EH (cell line): ENCODE measurements at places on chromosomes 6 and 20.

- DNase-seq: peak; percentile 10
Observed at GRCh38 chr6:78693835-78694234, 173.5 kb upstream of the IRAK1BP1 start.

GRCh38 chr6:42450477-42451332, 1.0 kb downstream of the TRERF1 start:
- peak; percentile 54 for DNase-seq

GRCh38 chr20:61192337-61192950, 59.6 kb upstream of the CDH4 start:
- no peak for DNase-seq

- DNase-seq: no peak
Observed at GRCh38 chr20:50197463-50198179, 7.0 kb downstream of the CEBPB start.

DNA sequence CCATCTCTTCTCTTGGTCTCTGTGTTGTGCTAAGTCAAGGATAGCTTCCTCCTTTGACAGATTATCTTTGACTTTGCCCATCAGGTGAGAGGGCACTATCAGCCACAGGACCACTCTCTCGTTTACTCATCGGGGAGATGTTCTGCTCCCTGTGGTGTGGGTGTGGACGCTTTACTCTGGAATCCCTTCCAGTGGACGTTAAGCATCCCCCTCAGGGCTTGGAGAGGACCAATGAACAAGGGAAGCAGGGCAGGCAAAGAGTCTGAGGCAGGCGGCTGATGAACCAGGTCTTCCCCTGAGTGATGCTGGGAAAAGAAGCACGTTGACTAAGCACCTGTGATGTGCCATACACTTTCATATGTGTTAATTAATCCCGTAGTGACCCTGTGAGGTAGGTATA, 21.0 kb upstream of the RNF24 start:
- DNase-seq: no peak

DNA sequence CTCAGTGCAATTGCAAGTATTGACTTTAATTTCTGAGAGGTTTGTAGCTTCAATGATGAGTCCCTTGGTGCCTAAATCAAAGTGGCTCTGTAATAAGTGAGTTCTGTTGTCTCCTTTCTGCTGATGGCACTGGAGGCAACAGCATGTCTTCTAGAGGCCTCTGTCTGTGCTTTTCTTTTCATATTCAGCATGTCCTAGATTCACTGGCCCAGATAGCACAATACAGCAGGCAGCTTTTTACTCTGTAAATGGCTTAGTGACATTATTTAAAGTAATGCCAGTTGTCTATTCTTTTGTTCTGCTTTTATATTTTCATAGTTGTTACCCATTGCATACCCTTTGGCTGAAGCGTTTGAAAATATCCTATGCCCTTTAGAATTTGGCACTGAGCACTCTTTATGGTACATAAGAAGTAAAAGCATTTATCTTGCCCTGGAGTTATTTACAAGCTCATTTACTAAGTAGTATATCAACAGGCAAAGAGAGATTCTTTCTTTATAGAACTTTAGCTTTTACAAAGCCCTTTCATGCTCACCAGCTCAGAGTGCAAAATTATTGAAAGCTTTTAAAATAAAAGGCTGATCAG, 271.5 kb upstream of the KCNQ5 start:
- no peak for DNase-seq

GRCh38 chr6:635233-635632, 21.7 kb downstream of the HUS1B start:
- no peak for DNase-seq

DNA sequence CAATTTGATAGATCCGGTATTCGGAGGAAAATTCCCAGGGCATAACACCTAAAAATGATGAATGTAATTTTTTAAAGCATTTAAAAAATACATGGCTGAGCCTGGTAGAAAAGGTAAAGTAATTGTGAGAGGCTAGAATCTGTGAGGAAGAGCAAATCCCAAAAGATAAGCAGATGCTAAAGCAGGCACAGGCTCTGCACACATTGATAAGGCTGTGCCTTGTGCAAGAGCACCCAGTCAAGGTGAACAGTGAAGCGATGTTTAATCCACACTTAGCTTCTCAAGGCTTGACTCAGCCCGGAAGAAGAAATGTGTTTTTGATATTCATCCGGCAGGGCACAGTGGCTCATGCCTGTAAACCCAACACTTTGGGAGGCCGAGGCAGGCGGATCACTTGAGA, 5.1 kb upstream of the EPB41L2 start:
- no peak for DNase-seq

- no peak for DNase-seq
Observed at GRCh38 chr6:25472306-25472705, 179.7 kb upstream of the SCGN start.

DNA sequence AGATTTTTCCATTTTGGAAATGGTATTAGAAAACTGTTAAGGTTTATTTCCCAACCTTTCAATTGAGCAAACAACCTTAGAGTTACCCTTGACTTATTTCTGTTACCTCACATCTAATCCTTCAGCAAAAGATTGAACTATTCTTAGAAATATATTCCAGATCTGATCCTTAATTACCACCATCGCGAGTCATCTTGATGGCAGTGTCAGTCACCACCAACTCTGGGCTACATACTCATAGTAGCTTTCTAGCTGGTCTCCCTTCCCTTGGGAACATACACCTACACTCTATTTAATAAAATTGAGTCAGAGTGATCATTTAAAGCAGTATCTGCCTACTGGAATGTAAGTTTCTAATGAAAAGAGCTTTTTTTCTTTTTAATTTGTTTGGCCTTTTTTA, 308.2 kb downstream of the EYS start:
- DNase-seq: no peak

GRCh38 chr6:7052443-7053011, 55.2 kb upstream of the RREB1 start:
- DNase-seq: peak; percentile 65

DNA sequence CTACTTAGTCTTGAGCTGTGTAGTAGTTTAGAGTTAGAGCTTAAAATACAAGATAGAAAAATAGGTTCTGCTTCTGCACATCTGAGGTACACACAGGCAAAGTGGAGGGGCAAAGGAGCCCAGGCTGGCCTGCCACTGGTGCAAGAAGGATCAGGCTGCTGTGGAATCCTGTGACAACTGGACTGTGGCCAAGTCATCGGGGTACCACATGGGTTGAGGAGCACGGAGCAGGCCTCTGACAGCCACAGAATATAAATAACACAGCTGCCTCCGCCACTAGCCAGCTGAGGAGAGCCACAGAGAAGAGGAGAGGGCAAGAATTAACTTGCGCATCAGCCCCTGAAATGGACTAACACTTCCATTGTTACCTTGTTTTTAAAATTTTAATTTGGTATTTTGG, 206.0 kb upstream of the MARCKS start:
- DNase-seq: peak; percentile 14

GRCh38 chr6:30006170-30007131, 54.6 kb upstream of the POLR1H start:
- peak; percentile 37 for DNase-seq

- peak; percentile 15 for DNase-seq
Observed at GRCh38 chr20:21520702-21521595, 7.1 kb upstream of the NKX2-2 start.

- no peak for DNase-seq
Observed at GRCh38 chr6:26431258-26432172, 8.8 kb upstream of the BTN3A3 start.

- DNase-seq: no peak
Observed at GRCh38 chr20:17419479-17420041, 111.6 kb downstream of the BFSP1 start.
